ELF-1 (cell line): ENCODE measurements at places on chromosomes 4 and X.
A peak's percentile ranks its signal among the peaks of the same experiment; 100 is the strongest.

GRCh38 chr4:128228845-128229795 is 58.5 kb downstream of the PGRMC2 start:
- DNase-seq, result peak; percentile 5

- no peak for DNase-seq
Observed at GRCh38 chrX:120755066-120755846, 120.4 kb downstream of the CT47B1 start.

- DNase-seq, result no peak
Observed at GRCh38 chr4:152009031-152009670, 248.3 kb upstream of the GATB start.

DNA sequence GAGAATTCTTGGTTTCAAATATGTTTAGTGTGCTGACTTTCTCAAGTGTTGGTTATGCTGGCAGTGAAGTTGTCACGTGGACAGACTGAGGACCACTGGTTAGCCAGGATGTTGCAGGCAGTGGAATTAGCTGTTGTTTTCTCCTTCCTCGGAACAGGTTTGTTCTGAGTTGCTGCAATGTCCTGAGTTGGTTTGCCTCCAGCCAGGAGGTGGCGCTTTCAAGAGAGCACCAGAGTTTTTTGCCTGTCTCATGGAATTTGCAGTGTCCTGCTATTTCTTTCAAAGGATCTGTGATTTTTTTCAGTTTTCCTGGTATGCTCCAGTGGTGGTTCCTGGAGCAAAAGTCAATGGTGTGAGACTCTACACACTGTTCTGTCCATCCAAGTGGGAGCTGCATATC is 158.1 kb upstream of the CXorf66 start:
- DNase-seq, result peak; percentile 68

DNA sequence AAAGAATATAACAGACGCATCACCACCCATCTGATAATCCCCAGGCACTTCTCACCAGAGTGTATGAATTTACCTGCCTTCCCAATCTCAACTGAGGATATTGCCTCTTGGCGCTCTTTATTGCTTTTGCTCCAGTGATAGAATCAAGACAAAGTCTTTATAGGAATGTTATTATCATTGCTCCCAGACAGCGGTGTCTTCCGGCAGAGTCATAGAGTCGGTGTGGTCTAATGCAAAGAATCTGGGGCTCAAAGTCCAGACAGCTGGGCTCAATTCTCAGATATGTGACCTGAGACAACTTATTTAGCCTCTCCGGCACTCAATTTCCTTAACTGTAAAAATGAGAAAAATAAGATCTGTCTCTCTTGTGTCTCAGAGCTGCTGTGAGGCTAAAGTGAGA is 106.1 kb upstream of the PAK3 start:
- DNase-seq, result no peak

GRCh38 chrX:77899081-77899828 is at the start of gene COX7B:
Gene COX7B (plus strand): TSS chrX:77899468. CDS start chrX:77899554, 86 bp downstream.
- peak; percentile 98 for DNase-seq

GRCh38 chrX:50680990-50681389 is 133.0 kb downstream of the SHROOM4 start:
- DNase-seq, result no peak

GRCh38 chr4:152536545-152537182 is 772 bp upstream of the FBXW7 start:
- DNase-seq, result no peak

DNA sequence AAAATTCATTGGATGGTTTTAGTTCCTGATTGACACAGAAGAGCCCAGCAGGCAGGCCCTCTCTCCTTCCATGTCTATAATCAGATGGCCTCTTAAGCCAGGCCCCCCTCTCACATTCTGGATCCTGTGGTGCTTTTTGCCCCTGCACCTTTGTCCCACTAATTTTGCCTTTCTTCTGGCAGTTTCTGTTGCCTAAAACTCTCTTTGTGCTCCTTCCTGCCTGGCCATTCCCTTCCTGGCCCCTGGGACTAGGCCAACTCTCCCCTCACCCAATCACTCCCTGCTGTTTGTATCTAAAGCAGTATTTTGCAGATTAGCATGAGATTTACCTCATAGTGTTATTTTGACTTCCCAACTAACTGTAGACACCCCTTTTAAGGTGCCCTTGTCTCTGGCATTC is 42.7 kb upstream of the DDX3X start:
- DNase-seq, result no peak
